ENCODE measurements at places on chromosomes 5 and 9.

DNA sequence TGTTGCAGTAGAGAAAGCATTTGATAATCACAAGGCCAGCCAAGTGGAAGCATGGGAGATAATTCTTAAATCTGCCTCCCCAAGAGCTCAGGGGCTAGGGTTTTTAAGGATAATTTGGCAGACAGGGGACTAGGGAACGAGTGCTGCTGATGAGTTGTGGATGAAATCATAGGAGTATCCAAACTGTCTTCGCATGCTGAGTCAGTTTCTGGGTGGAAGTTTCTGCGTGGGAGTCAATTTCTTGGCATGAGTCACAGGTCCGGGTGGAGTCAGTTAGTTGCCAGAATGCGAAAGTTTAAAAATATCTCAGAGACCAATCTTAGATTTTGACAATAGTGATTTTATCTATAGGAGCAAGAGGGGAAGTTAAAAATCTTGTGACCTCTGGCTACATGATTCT, 112.6 kb downstream of the TMC1 start:
- no peak for DNase-seq

DNA sequence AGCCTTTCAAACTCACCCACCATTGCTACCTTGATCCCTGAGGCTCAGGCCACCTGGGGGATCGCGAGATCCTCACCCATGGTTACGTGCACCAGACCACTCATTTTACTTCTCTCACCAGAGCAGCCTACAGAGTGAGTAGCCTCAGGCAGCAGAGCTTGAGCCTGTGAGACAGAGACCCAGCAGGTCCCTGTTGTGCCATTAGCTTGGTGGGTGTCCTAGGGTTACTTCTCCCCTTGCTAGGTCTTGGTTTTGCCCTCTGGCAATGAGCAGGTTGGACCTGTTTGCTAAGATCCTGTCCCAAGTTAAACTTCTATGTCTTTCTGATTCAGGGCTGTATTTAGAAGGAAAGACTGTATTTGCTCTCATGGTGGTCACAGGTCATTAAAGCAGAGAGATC, 21.8 kb downstream of the WHRN start:
- no peak for DNase-seq

- peak; percentile 4 for DNase-seq
Observed at GRCh38 chr5:4189317-4189716, 593.7 kb downstream of the IRX1 start.

DNA sequence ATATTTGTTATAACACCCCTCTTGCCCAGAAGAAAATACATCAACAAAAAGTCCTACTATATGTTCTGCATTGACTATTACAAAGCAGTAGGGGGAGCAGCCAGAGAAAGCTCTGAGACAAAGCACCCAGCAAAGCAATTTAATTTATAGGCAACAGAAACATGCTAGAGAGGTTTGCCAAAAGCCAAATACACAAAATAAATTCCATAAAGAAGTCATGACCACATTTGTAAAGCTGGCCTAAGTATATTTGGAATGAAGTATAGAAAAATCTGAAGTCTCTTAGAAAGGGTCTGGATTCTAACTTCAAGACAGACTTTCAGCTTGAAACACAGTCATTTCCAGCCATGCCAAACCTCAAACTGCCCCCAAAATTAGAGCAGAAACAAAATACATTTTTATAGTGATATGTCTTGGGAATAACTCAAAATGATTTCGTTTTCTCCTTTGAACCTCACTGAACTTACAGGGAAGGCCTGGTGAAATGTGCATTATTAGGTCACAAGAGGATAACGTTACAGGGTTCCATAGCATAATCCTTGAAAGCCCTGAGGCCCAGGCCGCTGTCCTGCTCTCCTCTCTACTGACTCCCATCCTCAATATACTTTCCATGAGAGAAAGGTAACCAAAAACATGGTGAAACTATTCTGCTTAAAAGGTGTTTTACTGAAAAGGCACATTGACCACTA, 451.8 kb downstream of the RAB3C start:
- DNase-seq, result no peak
